A549 treated with AZD2906 at 1 μM for 4 hours (cell line): ENCODE measurements at places on chromosomes 11 and 22. TPM values are rescaled to one million over a fixed set of nuclear protein-coding genes. Genes with fewer than 3 reads are reported as not detected.

TMEM191B gene
- total RNA-seq = 0.65 to 1.2 TPM (median 1.0 TPM) in 5 replicates

TREH gene
- total RNA-seq = 0.05 TPM in 1 of 5 replicates, not detected in the others

TMPRSS5 gene
- 0.09 to 0.13 TPM (median 0.12 TPM) in 4 of 5 replicates, not detected in the other for total RNA-seq

SEC14L6 gene
- not detected in 5 replicates for total RNA-seq

ST14 gene
- 0.04 to 0.23 TPM (median 0.06 TPM) in 5 replicates for total RNA-seq

TRIM66 gene
- total RNA-seq = 1.6 to 2.3 TPM (median 2.1 TPM) in 5 replicates
